Melanocyte of skin (primary cell): ENCODE measurements at places on chromosomes 12 and 14. TPM values are rescaled to one million over a fixed set of nuclear protein-coding genes. Genes with fewer than 3 reads are reported as not detected.

The CD163 gene
- total RNA-seq: not detected in 2 replicates

The SRRM4 gene
- not detected in 2 replicates for total RNA-seq

The ALDH1L2 gene
- total RNA-seq: 25.1 and 53.8 TPM in 2 replicates

The IL31 gene
- not detected in 2 replicates for total RNA-seq

The TRHDE gene
- not detected in 2 replicates for total RNA-seq

The LRCOL1 gene
- total RNA-seq: not detected in 2 replicates

The HOXC13 gene
- total RNA-seq: not detected in 2 replicates

The PLA2G1B gene
- total RNA-seq: not detected in 2 replicates

The TMTC1 gene
- 21.0 and 39.3 TPM in 2 replicates for total RNA-seq

The LRFN5 gene
- 0.69 and 1.1 TPM in 2 replicates for total RNA-seq

The MARK3 gene
- 74.7 and 100 TPM in 2 replicates for total RNA-seq

The GLT1D1 gene
- 0.34 and 0.36 TPM in 2 replicates for total RNA-seq

The IFNG gene
- total RNA-seq: not detected in 2 replicates

The CCDC177 gene
- total RNA-seq: not detected in 2 replicates

The PRB2 gene
- total RNA-seq: not detected in 2 replicates

The SUOX gene
- total RNA-seq: 21.0 and 22.4 TPM in 2 replicates

The BDKRB2 gene
- under 0.01 TPM in 2 replicates for total RNA-seq

The TAS2R20 gene
- total RNA-seq: 3.9 and 4.3 TPM in 2 replicates

The CLEC4A gene
- total RNA-seq: 0.31 TPM in 1 of 2 replicates, not detected in the other

The KLRC2 gene
- 0.31 TPM in 1 of 2 replicates, not detected in the other for total RNA-seq

The CLEC7A gene
- under 0.01 TPM in 2 replicates for total RNA-seq

The MYH6 gene
- not detected in 2 replicates for total RNA-seq

The ZNF268 gene
- total RNA-seq: 16.2 and 25.4 TPM in 2 replicates

The NAB2 gene
- total RNA-seq: 46.3 and 58.8 TPM in 2 replicates

The TAS2R19 gene
- total RNA-seq: 3.9 and 5.0 TPM in 2 replicates

The AQP5 gene
- not detected in 2 replicates for total RNA-seq

The OR4K13 gene
- not detected in 2 replicates for total RNA-seq

The OTOGL gene
- 0.36 TPM in 1 of 2 replicates, not detected in the other for total RNA-seq

The NOS1 gene
- total RNA-seq: not detected in 2 replicates

The CEP128 gene
- total RNA-seq: 7.2 and 9.1 TPM in 2 replicates

The TSPAN9 gene
- total RNA-seq: 14.5 and 21.8 TPM in 2 replicates

The KLRC1 gene
- total RNA-seq: not detected in 2 replicates

The PLEKHA5 gene
- 236 and 332 TPM in 2 replicates for total RNA-seq

The KCNH3 gene
- not detected in 2 replicates for total RNA-seq

The FAM186B gene
- total RNA-seq: 0.36 and 1.7 TPM in 2 replicates

The NOXRED1 gene
- 0.31 and 0.33 TPM in 2 replicates for total RNA-seq

The VRTN gene
- total RNA-seq: not detected in 2 replicates

The KLHL33 gene
- under 0.01 and 0.15 TPM in 2 replicates for total RNA-seq

The LALBA gene
- not detected in 2 replicates for total RNA-seq

The SERPINA10 gene
- total RNA-seq: not detected in 2 replicates

The PAPLN gene
- total RNA-seq: 3.7 and 4.9 TPM in 2 replicates

The ACTR6 gene
- 23.0 and 32.9 TPM in 2 replicates for total RNA-seq
